Stimulated activated CD4-positive, alpha-beta T cell treated with anti-CD3 and anti-CD28 coated beads, Interleukin-12 subunit alpha, Interleukin-12 subunit beta, amount 100 ng/mL, for 24 hours (primary cell): ENCODE measurements at places on chromosomes 1 and 21.

- no peak for DNase-seq
These were observed 1093.1 kb downstream of the MRPL39 start for GRCh38 chr21:24514081-24514733.

GRCh38 chr1:56644919-56645676 lies at the start of gene PRKAA2:
Gene PRKAA2, plus strand, starts transcription at chr1:56645314. Its CDS starts 74 bp downstream, at chr1:56645388.
- DNase-seq, result no peak

DNA sequence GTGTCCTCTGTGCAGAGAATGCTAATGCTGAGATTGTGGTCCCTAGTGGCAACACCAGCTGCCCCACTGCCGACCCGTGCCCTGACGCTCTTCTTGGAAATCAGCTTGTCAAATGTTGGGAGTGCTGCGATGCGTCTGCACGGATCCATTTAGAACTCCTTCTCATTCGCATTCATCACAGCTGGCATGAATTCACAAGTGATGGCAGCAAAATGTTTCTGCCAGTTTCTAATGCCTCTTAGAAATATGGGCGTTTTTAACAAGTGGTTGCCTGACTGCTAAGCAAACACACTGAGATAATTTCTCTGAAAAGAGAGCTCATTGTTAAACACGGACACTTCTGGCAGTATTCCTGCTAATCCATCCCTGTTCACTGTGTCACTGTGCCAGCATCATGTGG lies 131.9 kb upstream of the KCNJ6 start:
- no peak for DNase-seq

DNA sequence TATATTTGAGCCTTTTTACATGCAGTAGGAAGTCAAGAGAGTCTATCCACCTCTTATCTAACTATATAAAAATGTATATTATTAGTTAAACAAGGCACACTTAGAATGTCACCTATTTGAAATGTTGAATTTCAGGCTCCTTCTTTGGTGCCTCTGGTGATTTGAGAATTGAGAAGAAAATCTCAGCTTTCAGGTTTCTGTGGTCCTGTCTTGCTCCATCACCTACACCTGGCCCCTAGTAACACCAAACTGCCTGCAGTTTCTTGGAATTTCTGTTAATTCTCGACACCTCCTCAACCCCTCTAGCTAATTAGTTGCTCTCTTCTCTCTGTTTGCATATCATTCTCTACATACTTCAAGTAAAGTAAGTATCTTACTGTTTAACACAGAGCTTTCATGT lies 54.9 kb upstream of the WNT2B start:
- DNase-seq, result no peak

DNA sequence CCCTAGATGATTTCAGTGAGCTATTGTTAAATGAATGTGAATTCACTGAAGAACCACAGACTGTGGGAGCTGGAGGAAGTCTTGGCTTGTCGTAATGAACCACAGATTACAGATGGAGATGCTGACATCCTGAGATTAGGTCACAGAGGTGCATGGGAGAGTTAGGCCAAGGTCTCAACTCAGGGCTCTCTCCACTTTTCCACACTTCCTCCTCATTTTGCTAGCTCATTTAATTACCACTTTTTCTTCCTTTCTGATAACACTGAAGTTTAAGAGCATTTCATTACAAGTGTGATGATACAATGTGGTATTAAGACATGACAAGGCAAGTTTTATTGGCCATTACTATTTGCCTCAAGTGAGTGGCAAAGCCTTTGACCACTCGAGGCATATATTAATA lies 30.8 kb downstream of the ST6GALNAC3 start:
- no peak for DNase-seq

DNA sequence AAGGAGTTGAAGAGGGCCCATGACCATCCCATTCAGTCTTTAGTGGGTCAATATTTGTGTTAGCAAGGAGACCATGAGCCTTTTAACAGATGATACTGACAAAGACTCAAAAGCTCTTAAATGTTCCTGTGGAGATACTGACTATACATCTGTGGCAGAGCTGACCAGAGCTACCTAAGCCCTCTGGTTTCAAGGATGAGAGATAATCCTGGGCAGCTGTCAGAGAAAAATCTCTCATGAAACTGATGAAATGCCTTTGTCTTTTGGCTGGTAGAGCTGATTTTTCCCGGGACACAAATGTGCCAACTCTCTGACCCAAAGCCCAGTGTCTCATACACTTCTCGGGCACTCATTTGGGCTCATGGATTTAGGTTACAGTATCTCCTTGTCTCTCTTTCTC lies 100.9 kb downstream of the XCL2 start:
- no peak for DNase-seq

GRCh38 chr1:66687358-66687757 lies 64.9 kb upstream of the DYNLT5 start:
- DNase-seq, result no peak

GRCh38 chr1:24102961-24103360 lies 9.0 kb downstream of the MYOM3 start:
- DNase-seq, result no peak
